ENCODE measurements at places on chromosomes 13 and 19.

- H3K27ac ChIP-seq, result no peak overlapping the region
- H3K4me3 ChIP-seq, result no peak overlapping the region
- no peaks in the 10 kb centered on the region for H3K27me3 ChIP-seq
These were observed 52.0 kb upstream of the C13orf46 start for GRCh38 chr13:114025714-114026431.

DNA sequence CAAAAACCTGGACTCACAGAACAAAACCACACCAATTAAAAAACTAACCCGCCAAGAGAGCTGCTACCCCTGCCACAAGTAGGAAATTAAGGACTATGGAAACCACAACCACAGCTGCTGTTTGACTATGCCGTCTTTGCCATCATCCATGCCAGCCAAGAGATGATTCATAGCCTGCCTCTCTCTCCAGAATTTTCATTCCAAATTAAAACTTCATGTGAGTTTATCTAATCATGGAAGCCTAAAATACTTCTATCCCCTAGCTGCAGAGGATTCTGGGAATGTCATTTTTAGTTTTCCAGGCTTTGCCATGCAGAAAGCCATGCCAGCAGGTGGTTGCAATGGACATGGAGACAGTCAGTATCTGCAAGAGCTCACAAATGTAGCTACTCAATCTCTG lies 27.6 kb upstream of the GTF2F2 start:
- no peaks in the 10 kb centered on the region for H3K36me3 ChIP-seq
- no peak overlapping the region for H3K27ac ChIP-seq
- H3K4me3 ChIP-seq, result no peak overlapping the region
- H3K4me1 ChIP-seq, result no peaks in the 10 kb centered on the region
- no peaks in the 10 kb centered on the region for H3K27me3 ChIP-seq

DNA sequence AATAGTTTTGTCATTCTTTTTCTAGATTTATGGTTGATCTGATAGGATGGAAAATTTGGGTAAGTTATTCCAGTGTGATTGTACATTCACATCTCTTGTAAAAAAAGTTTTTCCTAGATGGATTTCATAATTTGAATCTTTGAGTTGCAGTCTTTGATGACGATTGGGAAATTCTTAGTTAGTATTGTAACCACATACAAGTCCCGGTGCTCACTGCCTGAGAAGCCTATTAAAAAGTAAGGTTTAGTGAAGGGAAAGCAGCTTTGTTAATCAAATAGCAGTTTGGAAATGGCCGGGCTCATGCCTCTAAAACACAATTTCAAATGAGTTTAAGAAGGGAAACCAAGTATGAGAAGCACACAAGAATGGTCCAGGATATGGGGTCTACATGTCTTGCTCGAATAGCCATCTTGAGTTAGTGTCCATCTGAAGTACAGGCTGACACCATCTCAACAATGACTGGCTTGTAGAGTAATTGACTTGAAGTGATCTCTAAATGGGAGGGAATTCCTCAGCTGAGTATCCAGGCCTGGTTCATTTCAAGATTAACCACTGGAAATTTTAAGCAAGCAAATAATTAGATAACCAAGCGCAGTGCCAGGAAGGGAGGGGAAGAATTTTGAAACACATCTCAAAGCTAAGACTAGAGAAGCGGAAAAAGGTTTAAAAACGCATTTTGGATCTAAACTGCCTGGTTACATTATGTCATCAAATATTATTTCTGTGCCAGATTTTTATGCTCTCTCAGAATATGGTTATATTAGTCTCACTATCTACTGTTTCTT lies 1145.6 kb upstream of the MIR17HG start:
- H3K27ac ChIP-seq, result no peak overlapping the region
- no peaks in the 10 kb centered on the region for H3K36me3 ChIP-seq
- no peaks in the 10 kb centered on the region for H3K27me3 ChIP-seq
- no peak for DNase-seq
- H3K4me1 ChIP-seq, result no peaks in the 10 kb centered on the region
- H3K4me3 ChIP-seq, result no peak overlapping the region

DNA sequence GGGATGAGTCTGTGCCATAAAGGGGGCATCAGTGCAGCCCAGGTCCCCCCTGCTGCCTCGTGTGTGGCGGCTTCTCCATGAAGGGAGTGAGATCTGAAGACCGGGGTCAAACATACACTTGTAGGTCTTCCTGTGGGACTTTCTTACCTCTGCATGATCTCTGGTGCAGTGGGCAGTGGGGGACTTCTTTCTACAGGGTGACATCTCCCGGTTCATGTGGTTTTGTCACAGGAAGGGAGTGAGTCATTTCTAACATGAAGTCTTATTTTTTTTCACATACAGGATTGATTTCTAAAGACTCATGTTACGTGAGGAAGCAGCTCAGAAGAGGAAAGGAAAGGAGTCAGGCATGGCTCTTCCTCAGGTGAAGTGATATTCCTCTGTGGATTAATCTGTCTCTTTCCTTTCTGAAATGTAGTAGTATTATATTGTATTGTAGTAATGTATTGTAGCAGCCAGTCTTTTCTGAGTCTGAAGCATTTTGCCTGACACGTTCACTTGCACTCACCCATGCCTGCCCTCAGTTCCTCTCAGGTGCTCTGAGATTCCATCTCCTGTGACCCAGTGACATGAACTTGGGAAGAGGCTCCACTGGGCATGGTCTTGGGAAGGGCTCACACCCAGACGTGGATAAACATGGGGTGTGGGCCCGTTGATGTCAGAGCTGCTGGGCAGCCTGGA lies 15.7 kb downstream of the ZNF808 start:
- H3K27ac ChIP-seq, result no peak overlapping the region
- no peaks in the 10 kb centered on the region for H3K36me3 ChIP-seq
- no peaks in the 10 kb centered on the region for H3K4me1 ChIP-seq
- DNase-seq, result no peak
- H3K27me3 ChIP-seq, result no peaks in the 10 kb centered on the region

- no peaks in the 10 kb centered on the region for H3K4me1 ChIP-seq
- H3K27me3 ChIP-seq, result no peaks in the 10 kb centered on the region
- DNase-seq, result no peak
- H3K27ac ChIP-seq, result no peak overlapping the region
These were observed 16.3 kb downstream of the LCP1 start for GRCh38 chr13:46165485-46166223.

GRCh38 chr19:14271840-14272239 lies 65.9 kb upstream of the ADGRL1 start:
- no peaks in the 10 kb centered on the region for H3K27me3 ChIP-seq
- H3K36me3 ChIP-seq, result no peaks in the 10 kb centered on the region
- no peak overlapping the region for H3K27ac ChIP-seq
- no peaks in the 10 kb centered on the region for H3K4me1 ChIP-seq
- no peak overlapping the region for H3K4me3 ChIP-seq
- DNase-seq, result no peak

DNA sequence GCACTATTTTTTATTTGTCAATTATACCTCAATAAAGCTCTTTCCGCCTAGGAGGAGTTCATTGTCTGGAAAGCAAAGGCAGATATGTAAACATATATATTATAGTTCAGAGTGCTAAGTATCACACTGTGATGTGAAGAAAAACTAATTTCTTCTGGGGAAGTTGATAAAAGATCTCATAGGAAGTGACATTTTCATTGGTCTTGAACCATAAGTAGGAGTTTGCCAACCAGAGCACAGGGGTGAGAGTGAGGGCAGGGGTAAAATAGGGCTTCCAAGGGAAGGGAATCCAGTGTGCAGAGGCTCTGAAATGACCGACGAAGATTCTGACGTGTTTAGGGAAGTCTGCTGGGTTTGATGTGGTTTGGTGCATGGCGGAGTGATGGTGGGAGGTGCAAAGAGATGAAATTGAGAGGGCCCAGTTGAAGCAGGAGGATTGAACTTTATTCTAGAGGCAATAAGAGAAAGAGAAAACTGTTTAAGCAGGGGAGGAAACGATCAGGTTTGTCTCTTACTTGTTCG lies 780 bp upstream of the GTF2F2 start:
- H3K27ac ChIP-seq, result peak overlapping the region; percentile 88
- H3K27me3 ChIP-seq, result no peaks in the 10 kb centered on the region
- H3K4me1 ChIP-seq, result peaks cover 3% of the 10 kb centered on the region
- H3K4me3 ChIP-seq, result peak overlapping the region; percentile 59
